ENCODE measurements at places on chromosomes 4 and X. TPM values are rescaled to one million over a fixed set of nuclear protein-coding genes. Genes with fewer than 3 reads are reported as not detected.

GRCh38 chrX:75522565-75523431, at the start of gene ZDHHC15:
Gene ZDHHC15, minus strand, starts transcription at chrX:75523037. Its CDS starts 13 bp downstream, at chrX:75523024.
- DNase-seq: no peak

- DNase-seq: peak; percentile 67
These were observed 85.9 kb downstream of the RNF150 start for GRCh38 chr4:141047228-141047884.

XPNPEP2 gene
- total RNA-seq: not detected

GRCh38 chr4:1416051-1416947, 10.1 kb upstream of the NKX1-1 start:
- DNase-seq: no peak

RNF212 gene
- total RNA-seq: 3.0 TPM

- no peak for DNase-seq
These were observed 383.8 kb downstream of the OPHN1 start for GRCh38 chrX:68049466-68049865.

GRCh38 chrX:373641-374471, 12.9 kb downstream of the PPP2R3B start:
- no peak for DNase-seq

Data from fibroblast of villous mesenchyme (primary cell).